ENCODE measurements at places on chromosomes 16 and 17.
A peak's percentile ranks its signal among the peaks of the same experiment; 100 is the strongest.

DNA sequence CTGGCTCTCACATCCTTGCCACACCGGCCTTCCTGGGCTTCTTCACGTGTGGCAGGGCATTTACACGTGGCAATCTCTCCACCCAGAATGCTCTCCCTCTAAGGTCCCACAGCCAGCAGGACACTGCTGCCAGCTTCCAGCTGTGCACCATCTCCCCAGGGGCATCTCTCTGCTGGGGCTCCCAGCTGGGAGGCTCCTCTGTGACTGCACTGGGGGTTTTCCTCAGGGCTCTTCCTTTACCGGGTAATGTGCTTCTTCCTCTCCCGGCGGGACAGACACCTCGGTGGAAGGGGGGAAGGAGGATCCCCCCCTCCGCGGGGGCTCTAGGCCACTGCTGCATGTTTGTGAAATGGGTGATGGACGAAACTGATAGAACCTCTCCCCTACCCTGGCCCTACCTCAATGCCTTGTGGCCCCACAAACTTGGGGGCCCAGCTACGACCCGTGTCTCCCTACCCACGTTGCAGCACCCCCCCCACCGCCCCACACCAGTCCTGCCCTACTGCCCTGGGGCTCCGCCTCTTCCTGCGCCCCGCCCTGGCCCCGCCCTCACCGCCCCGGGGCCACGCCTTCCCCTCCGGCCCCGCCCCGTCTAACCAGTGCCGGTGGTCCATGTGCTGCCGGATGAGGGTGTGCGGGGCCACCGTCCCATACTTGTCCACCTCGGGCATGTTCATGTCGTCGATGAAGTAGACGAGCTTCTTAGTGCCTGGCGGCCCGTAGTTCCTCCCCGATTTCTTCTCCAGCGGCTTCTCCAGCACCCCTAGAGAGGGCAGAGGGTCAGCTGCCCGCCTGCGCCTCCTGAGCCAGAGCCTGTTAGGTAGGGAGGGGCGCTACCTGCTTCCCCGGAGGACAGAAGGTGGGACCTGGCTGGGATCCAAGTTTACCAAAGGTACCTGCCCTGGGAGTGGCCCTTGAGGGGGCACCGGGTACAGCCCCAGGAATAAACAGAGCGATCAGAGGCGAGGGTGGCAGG, 92.6 kb downstream of the DNAH17 start:
- H3K27me3 ChIP-seq, result no peaks in the 10 kb centered on the region
- no peaks in the 10 kb centered on the region for H3K36me3 ChIP-seq
- no peaks in the 10 kb centered on the region for H3K4me1 ChIP-seq
- no peak for DNase-seq
- H3K27ac ChIP-seq, result no peak overlapping the region

DNA sequence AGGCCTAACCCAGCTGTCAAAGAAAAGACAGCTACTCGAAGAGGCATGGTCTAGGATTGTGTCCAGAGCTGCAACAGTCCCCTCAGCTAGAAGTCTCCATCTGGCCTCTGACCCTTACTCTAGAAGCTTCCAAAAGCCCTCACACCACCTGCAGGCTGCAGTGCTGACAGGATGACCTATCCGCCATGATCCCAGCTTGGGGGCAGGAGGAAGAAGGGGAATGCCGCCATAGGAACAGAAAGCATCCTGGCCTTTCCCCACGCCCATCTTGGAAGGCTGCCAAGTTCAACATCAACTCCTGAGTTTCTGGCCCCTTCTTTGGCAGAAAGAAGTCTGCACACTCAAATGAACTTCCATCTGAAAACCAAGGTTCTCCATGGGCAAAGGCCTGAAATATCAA, 3.1 kb upstream of the KRT36 start:
- H3K4me1 ChIP-seq, result peaks cover 2% of the 10 kb centered on the region
- DNase-seq, result peak; percentile 51
- H3K36me3 ChIP-seq, result no peaks in the 10 kb centered on the region
- no peaks in the 10 kb centered on the region for H3K27me3 ChIP-seq
- no peak overlapping the region for H3K4me3 ChIP-seq

DNA sequence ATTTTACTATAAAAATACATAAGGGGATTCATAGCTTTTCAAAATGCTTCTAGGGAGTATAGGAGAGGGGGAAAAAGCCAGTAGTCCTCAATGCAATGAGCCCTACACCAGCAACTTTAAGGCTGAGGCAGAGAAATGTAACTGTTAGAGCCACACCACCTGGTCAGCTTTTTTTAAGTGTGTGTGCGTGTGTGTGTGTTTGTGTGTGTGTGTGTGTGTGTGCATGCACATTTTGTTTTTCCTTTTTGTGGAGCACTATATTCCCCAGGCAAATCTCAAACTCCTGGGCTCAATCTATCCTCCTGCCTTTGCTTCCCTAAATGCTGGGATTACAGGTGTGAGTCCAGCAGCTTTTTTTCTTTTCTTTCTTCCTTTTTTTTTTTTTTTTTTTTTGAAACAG, 2.3 kb upstream of the MEIOC start:
- H3K27ac ChIP-seq, result no peak overlapping the region
- peaks cover 2% of the 10 kb centered on the region for H3K27me3 ChIP-seq
- no peak for DNase-seq
- no peaks in the 10 kb centered on the region for H3K4me1 ChIP-seq
- no peaks in the 10 kb centered on the region for H3K36me3 ChIP-seq

DNA sequence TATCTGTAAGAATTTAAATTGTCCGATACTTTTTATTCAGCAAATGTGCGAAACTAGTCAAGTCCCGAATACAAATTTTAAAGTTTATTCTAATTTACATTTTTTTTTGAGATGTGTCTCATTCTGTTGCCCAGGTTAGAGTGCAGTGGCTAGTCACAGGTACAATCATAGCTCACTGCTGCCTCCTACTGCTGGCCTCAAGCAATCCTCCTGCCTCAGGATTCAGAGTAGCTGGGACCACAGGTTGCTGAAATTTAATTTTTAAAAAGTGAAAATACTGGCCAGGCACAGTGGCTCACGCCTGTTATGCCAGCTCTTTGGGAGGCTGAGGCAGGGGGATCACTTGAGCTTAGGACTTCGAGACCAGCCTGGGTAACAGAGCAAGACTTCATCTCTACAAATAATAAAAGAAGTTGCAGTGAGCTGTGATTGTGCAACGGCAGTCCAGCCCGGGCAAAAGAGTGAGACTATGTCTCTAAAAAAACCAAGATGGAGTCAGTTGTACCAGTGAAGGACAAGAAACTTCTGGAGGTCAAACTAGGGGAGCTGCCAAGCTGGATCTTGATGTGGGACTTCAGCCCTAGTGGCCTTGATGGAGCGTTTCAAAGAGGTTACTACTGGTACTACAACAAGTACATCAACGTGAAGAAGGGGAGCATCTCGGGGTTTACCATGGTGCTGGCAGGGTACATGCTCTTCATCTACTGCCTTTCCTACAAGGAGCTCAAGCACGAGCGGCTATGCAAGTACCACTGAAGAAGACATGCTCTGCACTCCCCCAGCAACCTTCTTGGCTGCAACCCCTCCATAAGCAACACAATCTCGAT, 5.6 kb downstream of the POLG2 start:
- H3K4me3 ChIP-seq, result no peak overlapping the region
- DNase-seq, result no peak
- no peak overlapping the region for H3K27ac ChIP-seq
- H3K36me3 ChIP-seq, result peaks cover 9% of the 10 kb centered on the region

DNA sequence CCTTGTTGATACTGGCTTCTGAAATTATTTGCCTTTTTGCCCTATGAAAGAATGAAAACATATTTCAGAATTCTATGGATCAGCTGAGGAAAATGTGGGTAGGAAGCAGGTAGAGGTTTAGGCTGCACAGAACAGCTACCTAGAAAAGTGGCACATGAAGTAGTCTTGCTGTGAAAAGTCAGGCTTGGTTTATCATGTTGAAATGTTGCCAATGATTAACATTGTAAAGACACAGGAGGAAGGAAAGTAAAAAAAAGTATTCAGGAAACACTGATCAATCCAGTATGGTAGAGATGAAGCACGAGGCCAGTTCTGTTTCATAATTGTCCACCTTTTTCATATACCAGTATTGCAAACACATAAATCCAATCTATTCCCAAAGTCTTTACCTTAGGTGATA, 29.9 kb downstream of the ABCA6 start:
- H3K4me3 ChIP-seq, result no peak overlapping the region
- H3K4me1 ChIP-seq, result peaks cover 1% of the 10 kb centered on the region
- no peaks in the 10 kb centered on the region for H3K27me3 ChIP-seq
- no peak overlapping the region for H3K27ac ChIP-seq
- peaks cover 42% of the 10 kb centered on the region for H3K36me3 ChIP-seq
- no peak for DNase-seq

DNA sequence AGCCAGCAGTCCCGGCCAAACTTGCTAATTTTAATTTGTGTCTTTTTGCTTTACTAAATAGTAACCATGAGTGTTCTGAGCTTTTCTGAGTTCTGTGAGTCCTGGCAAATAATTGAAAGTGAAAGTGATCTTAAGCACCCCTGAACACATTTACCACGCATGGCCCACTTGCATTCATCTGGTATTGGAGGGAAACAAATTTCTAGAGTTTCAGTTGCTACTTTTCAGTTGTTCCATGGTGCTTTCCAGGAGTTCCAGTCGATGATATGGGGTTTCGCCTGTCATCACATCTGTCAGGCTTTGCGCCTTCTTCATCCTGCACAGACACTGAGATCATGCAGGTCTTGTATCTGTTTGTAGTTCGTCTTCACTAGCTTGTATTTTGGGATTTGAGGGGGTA, 44.1 kb downstream of the CRLF3 start:
- H3K4me1 ChIP-seq, result no peaks in the 10 kb centered on the region
- H3K36me3 ChIP-seq, result peaks cover 3% of the 10 kb centered on the region
- H3K27me3 ChIP-seq, result no peaks in the 10 kb centered on the region
- DNase-seq, result no peak

DNA sequence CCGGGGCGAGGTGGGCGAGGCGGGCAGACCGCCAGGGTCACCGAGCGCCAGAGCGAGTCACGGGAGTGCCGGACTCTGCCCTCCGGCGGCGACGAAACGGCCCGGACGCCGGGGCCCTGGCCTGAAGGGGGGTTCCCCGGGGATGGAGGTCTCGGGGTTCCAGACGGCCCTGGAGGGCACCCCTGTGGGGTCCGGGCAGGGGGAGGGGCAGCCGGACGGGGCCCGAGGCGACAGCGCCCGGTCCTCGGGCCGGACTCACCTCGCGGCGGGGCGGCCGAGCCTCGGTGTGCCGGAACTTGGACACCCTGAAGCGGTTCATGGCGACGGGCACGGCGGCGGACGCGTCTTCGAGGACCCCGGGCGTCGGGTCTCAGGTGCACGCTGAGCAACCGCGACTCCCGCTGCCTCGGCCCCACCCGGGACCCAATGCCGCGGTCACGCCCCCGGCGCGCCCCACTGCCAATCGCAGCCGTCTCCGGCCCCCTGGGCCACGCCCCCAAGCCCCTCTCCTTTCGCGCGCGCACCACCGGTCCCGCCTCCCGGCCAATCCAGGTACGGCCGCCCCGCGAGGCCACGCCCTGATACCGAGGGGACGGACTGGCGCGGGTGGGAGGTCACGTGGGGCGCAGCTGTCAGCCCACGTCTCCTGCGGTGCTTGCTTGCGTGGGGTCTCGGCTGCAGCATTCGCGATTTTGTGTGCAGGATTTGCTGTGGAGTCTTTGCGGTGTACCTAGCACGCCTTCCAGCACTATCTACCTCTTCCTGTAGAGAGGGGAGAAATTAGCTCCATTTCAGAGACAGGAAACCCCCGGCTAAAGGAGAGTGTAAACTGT, at the start of gene CORO7:
Gene CORO7 (minus strand): TSS at position 397 of the 833 bp plus-strand sequence. CDS start 78 bp downstream, at position 319.
- no peaks in the 10 kb centered on the region for H3K36me3 ChIP-seq
- peak; percentile 94 for DNase-seq
- H3K4me1 ChIP-seq, result peaks cover 2% of the 10 kb centered on the region
- no peaks in the 10 kb centered on the region for H3K27me3 ChIP-seq
- peak within 1 kb of the TSS; percentile 86 for H3K4me3 ChIP-seq

GRCh38 chr16:1953734-1954133, 755 bp downstream of the RPL3L start:
- H3K27me3 ChIP-seq, result no peaks in the 10 kb centered on the region
- no peak for DNase-seq
- H3K27ac ChIP-seq, result no peak overlapping the region

DNA sequence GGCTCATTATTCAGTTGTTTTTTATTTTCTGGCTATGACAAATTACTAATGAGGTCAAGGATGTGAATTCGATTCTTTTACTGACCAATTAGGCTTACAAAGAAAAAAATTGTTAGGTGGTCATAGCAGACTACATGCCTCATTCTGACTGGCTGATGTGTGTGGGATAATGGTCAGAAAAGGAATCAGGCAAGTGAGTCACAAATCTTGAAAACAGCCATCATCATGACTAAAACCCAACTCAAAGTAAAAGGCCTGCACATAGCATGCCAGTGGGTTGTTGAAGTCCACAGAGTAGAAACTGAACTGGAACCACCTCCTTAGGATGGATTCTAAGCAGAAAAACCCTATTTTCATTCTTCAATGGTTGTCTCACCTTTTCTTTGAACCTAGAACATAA, 8.6 kb downstream of the RPGRIP1L start:
- no peak overlapping the region for H3K27ac ChIP-seq
- no peaks in the 10 kb centered on the region for H3K36me3 ChIP-seq
- H3K4me1 ChIP-seq, result no peaks in the 10 kb centered on the region
- H3K27me3 ChIP-seq, result no peaks in the 10 kb centered on the region
- H3K4me3 ChIP-seq, result no peak overlapping the region
- DNase-seq, result no peak

DNA sequence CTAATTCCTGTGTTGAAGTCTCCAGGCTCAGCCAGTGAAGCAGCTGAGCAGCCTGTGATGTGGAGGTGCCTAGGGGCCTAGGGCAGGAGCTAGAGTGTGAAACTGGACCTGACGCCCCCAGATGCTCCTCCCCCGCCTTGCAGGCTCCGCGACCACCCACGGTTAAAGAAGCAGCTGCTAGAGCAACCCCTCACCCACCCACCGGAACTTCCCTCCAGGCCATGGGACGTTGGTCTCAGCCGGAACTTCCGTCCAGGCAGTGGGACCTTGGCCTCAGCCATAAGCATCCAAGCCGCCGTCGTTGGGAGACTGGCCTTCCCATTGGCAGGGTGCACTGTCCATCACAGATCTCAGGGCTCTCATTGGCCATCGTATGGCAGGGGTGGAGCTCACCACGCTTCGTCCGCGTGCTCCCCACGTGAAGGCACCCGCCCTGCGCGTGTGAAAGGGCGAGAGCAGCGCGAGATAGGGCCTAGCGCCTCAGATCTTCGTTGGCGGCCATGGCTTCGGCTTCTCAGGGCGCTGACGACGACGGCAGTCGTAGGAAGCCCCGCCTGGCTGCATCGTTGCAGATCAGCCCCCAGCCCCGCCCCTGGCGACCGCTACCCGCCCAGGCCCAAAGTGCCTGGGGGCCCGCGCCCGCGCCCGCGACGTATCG, at the start of gene ADAD2:
Gene ADAD2 (plus strand): TSS at position 427 of the 658 bp plus-strand sequence. CDS start 74 bp downstream, at position 501.
- peaks cover 5% of the 10 kb centered on the region for H3K4me1 ChIP-seq
- no peaks in the 10 kb centered on the region for H3K36me3 ChIP-seq
- no peak within 1 kb of the TSS for H3K27ac ChIP-seq
- no peaks in the 10 kb centered on the region for H3K27me3 ChIP-seq
- DNase-seq, result no peak
- no peak within 1 kb of the TSS for H3K4me3 ChIP-seq

- H3K4me1 ChIP-seq, result peaks cover 8% of the 10 kb centered on the region
- DNase-seq, result no peak
- H3K36me3 ChIP-seq, result peaks cover 3% of the 10 kb centered on the region
These were observed 33.9 kb downstream of the ARHGAP27 start for GRCh38 chr17:45398800-45399199.

- H3K27ac ChIP-seq, result no peak overlapping the region
- H3K4me1 ChIP-seq, result no peaks in the 10 kb centered on the region
- DNase-seq, result no peak
- H3K36me3 ChIP-seq, result no peaks in the 10 kb centered on the region
These were observed 357.6 kb downstream of the UTP18 start for GRCh38 chr17:51617986-51618385.

Measured in liver (tissue), 10 donors.